8988T (cell line): ENCODE measurements at places on chromosomes 4 and X.

- no peak for DNase-seq
These were observed 286.5 kb downstream of the EPHA5 start for GRCh38 chr4:65383589-65384305.

DNA sequence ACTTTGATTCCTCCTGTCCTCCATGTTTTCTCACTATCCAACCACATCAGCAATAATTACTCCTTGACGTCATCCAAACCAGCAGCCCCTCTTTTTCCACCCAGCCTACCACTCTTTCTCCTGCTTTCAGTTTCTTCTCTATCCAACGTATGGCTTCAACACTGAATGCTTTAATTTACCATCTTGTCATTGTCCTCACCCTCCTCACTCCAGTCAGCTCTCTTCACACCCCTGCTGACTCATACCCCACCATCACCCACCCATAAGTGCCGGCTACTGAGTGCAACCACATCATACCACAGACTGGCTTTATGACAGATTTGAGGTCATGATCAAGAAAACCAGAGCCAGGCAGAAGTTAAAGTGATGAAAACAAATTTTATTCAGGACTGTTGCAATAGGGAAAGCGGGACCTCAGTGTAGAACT lies 9.8 kb upstream of the ANXA5 start:
- no peak for DNase-seq

DNA sequence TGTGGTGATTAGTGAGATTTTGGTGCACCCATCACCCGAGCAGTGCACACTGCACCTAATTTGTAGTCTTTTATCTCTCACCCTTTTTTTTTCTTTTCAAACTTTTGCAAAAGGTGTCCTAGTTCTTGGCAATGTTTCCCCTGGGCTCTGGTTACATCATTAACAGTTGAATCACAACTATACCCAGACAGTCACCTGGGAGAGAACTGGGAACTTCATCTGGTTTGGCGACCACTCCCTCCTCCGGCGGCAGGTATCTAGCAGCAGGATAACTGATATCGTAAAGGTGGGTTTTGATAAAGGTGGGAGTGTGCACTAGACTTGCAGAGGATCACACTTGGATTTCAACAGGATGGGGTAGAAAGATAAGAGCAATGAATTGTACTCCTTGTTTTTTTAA lies 140.5 kb downstream of the CHIC2 start:
- DNase-seq: no peak

- no peak for DNase-seq
These were observed 5.8 kb downstream of the RPS4X start for GRCh38 chrX:72271091-72271788.
